ENCODE measurements at places on chromosomes 2 and 18.

DNA sequence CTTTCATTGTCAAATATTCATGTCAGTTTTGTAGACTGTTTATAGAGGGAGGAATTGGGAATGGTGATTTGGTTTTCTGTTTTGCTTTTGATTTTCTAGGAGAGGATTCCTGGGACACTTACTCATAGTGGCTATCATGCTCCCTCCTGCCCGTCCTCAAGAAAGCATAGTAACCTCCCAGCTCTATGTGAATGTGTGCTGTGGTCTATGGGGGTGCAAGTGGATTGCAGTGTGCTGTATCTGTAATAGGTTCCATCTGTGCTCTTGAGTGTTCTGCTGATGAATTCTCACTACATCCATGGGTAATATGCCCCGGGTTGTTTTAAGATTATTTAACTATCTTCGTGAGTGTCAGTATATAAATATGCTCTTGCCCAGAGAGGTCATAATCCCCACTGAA, 811.3 kb downstream of the CNTNAP5 start:
- DNase-seq, result no peak

DNA sequence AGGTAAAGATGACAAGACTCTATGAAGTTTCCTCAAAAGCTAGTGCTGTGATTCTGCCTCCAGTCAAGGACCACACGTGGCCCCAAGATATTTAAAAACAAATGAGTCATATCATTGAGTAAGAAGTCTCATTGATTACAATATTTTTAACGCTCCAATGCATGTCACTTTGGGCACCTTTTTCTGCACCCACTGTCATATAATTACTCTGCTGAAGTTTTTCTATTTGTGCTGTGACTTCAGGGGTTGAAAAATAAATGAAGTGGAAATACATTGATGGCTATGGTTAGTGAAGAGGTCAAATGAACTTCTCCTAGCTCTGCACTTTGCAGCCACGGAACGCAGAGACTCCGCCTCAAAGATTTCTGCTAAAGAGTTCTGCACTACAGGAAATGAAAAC, 344.3 kb upstream of the KYNU start:
- no peak for DNase-seq

GRCh38 chr2:233668605-233669260, 3.0 kb upstream of the UGT1A9 start:
- DNase-seq, result no peak

GRCh38 chr2:121735518-121736074, 1.1 kb downstream of the NIFK start:
- no peak for DNase-seq

DNA sequence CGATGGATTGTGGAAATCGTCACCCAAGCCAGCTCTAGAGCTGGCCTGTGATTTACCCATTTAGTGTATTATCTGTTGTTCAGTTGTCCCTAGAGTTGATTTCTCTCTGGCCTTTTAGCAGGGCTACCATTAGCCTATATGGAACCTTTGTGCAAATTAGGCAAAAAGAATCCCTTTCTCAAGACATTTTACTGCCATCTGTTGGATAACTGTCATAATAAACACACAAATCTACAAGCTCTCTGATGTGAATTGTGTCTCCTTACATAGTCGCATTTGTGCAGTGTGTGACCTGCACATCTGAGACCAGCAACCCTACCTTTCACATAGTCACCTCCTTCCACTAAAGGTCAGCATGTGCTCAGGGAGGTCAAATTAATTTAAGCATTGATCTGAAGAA, 34.0 kb downstream of the LOXHD1 start:
- no peak for DNase-seq

GRCh38 chr2:235402422-235402821, 91.4 kb upstream of the AGAP1 start:
- DNase-seq, result no peak

GRCh38 chr2:72915907-72916742, 1.2 kb upstream of the EMX1 start:
- no peak for DNase-seq

DNA sequence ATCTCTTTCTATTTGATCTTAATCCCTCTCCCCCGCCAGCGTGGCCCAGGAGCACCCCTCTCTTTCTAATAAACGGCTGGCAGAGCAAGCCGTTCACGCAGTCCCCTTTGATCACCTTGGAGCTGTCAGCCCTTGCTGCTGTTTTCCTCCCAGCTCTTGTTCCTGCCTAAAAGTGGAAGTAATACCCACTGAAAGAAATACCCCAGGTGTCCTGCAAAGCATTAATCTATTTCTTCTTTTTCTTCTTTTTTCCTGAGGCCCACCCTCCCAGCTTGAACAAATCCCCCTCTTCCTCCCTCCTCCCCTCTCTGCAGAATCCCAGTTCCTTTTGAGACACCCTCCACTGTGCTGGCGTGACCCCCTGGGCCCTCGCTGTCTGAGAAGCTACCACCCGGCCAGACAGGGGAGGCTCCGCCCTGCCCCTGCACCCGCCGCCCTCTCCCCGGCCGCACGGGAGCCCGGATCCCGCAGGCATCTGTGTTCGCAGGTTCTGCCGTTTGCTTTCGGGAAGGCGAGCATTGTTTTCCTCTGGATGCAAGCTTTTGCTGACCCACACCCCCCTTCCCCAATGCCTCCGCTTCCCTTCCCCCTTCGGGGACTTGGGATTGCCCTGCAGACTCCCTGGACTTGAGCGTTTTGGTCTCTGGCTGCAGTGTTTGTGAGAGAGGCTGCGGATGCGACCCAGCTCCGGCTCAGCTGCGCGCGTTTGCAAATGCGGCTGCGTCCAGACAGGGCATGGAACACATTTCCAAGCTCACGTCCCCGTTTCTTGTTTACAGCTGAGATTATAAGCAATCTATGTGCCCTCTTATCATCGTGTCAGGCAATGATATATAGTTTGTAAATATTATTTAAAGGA, 631.5 kb downstream of the NYAP2 start:
- peak; percentile 69 for DNase-seq
